ENCODE measurements at places on chromosomes 6 and 20. TPM values are rescaled to one million over a fixed set of nuclear protein-coding genes. Genes with fewer than 3 reads are reported as not detected.

Gene COL9A1
- total RNA-seq: not detected

Gene C6orf58
- 0.14 TPM for total RNA-seq

Gene TRIM31
- 2.1 TPM for total RNA-seq

Gene CRYBG1
- 0.55 TPM for total RNA-seq
